GM04503 (cell line): ENCODE measurements at places on chromosomes 6 and 20.

GRCh38 chr20:51064137-51064536 lies 41.2 kb upstream of the KCNG1 start:
- no peak for DNase-seq

GRCh38 chr6:19835605-19836004 lies 1.6 kb upstream of the ID4 start:
- DNase-seq: no peak

- no peak for DNase-seq
Observed at GRCh38 chr20:49320460-49320859, 42.6 kb upstream of the ZNFX1 start.

DNA sequence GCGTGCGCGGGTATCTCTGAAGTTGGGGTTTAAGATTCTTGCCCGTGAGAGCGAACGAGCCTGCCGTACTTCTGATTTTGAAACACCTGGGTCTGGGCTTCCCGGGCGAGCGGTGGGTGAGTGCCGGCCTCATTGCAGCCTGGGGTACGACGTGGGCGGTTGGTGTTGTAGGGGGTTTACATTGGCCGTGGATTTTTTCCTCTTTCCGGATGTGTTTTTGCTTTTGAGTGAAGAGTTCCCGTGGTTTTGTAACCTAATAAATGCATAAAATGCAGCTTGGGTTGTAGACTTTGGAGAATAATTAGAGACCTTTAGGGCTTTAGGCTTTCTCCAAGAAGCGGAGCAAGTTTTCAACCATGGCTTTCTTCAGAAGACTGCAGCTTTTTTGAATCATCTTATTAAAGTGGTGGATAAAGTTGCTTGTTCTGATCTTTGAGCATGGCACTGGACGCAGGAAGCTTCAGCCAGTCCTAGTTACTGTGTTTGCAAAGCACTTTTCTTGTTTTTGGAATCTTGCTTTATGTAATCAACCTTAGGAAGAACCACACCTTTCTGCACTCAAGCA lies 314 bp downstream of the FARS2 start:
- DNase-seq: no peak

- no peak for DNase-seq
Observed at GRCh38 chr6:165770397-165771082, 107.5 kb upstream of the PDE10A start.

GRCh38 chr20:25032478-25033264 lies 25.3 kb downstream of the ACSS1 start:
- no peak for DNase-seq

- no peak for DNase-seq
Observed at GRCh38 chr20:18796282-18796833, 17.2 kb upstream of the SCP2D1 start.

DNA sequence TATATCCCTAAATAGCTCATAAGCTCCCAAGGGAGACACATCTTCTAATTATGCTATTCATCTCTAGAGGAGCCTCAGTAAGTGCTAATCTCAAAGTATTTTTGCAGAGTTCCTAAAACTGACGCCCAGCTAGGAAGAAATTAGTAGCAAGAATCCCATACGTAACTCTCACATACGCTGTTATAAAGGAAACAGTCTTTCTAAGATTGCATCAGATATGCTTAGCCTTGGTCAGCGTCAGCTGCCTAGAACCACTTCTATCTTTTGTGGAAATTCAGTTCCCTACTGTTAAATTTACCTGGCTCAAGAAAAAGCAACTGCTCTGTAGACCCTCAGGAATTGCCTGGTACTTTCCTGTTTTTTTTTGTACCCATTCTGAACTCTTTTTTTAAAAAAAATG lies 13.6 kb downstream of the RIPOR2 start:
- DNase-seq: no peak

GRCh38 chr6:37488476-37488875 lies 11.2 kb downstream of the CCDC167 start:
- DNase-seq: no peak

DNA sequence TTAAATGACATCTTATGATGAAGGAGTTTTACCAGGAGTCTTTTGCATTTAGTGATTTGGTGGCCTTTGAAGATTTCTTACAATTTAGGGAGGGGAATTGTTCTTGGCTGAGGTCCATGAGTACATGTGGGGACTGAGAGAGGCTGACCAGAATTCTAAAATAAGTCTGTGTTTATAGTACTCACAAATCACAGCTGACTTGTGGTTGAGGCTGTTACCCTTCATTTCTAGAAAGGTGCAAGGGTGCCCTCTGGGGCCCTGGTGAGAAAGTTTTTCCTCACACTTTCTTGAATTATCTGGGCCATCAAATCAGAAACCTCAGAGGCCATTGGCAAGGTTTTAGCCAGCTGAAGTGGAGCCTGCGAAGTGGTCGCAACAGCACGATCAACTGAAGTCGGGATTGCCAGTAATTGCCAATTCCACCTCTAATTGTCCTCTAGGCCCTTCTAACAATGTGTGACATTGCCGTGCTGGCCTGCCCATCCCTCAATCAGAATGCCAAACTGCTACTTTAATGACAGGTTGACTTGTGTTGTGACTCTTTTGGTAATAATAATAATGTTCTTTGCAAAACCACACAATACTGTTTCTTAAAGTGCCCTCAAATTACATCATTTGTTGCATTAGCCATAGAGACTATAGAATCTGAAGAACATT lies 221.6 kb downstream of the OGFRL1 start:
- DNase-seq: no peak

DNA sequence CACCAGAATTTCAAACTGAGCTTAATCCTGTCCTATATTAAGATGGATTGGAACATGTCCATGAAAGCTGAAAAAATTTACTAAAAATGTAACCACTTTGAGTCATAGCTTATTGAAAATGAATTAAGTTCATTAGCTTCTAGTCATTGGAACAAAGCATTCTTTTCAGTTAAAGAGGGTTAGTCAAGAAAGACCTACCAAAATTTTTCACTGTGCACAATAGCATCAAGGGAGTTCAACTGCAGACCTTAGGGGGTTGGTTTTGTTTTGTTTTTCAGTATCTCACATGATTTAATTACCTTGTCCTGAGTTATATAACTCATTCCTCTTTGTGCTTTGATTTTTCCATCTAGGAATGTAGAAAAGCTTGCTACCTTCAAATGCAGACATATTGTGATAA lies 2.8 kb downstream of the SLC2A12 start:
- DNase-seq: no peak

DNA sequence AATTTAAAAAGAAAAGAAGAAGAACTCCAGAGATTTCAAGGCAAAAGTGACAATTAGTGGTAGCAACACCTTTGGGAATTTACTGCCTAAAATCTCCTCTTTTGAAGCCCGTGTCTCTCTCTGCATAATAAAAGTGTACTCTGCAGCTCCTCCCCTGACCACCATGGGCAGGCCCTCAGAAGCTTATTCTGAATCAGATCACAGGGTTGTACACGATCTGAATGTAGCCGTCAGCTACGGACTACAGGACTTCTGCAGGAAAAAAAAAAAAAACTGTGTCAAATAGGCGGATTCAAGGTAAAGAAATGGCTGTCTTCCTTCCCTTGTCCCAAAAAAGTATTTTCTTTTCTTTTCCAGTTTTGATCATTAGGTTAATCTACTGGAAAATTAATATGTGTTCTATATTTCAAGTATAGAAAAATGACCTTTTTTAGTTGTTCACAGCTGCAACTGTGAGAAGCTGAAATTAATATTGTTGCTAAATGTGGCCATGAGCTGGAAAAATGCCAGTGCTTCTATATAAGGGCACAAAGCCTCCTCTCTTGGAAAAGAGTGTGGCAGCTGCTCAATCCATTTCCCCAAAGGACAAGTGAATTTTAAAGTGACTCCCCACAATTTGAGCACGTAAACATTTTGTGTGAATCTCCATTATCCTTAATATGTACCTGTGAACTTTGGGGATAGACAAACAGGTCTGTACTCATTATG lies 397.4 kb downstream of the C6orf118 start:
- no peak for DNase-seq

DNA sequence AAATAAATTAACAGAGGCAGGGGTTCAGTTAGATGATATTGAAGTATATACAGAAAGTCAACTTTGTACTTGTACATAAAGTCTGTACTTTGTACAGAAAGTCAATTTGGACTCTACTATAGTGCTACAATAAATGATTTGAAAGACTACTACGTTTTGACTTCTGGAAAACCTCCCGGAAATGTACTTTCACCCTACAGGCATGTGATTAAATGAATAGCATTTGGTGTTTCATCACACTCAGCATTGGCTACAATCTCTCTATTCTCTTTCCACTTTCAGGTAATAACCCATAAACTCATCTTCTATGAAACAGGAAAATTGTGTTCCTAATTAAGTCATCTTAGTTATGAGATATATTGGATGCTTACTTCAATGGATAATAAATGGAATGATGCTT lies 25.6 kb upstream of the MC3R start:
- no peak for DNase-seq

- DNase-seq: no peak
Observed at GRCh38 chr20:50054626-50055511, 58.1 kb downstream of the UBE2V1 start.

DNA sequence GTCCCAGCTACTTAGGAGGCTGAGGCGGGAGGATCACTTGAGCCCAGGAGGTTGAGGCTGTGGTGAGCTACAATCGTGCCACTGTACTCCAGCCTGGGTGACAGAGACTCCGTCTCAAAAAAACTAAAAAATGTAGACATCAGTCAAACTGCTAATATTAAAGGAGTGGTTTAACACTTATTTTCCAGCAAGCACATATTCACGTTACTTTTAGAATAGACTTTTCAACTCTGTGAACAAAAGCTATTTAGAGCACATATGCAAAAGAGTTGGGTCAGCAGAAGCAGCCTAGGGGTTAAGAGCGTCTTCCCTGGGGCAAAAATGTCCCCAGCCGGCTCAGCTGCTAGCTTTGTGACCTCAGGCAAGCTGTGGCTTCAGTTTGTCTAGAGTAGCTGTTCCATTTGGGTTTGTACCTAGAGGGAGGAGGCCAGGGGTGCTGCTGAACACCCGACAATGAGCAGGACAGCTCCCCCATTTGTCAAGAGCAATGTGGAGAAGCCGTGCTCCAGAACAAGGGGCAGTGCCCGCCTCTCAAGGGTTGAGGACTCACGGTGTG lies 62.5 kb upstream of the PTGIS start:
- DNase-seq: no peak

GRCh38 chr6:3751730-3752530 lies 417 bp upstream of the PXDC1 start:
- peak; percentile 68 for DNase-seq

- DNase-seq: no peak
Observed at GRCh38 chr20:61887596-61888093, 178.0 kb downstream of the TAF4 start.

- no peak for DNase-seq
Observed at GRCh38 chr6:112194511-112194910, 59.9 kb downstream of the LAMA4 start.

DNA sequence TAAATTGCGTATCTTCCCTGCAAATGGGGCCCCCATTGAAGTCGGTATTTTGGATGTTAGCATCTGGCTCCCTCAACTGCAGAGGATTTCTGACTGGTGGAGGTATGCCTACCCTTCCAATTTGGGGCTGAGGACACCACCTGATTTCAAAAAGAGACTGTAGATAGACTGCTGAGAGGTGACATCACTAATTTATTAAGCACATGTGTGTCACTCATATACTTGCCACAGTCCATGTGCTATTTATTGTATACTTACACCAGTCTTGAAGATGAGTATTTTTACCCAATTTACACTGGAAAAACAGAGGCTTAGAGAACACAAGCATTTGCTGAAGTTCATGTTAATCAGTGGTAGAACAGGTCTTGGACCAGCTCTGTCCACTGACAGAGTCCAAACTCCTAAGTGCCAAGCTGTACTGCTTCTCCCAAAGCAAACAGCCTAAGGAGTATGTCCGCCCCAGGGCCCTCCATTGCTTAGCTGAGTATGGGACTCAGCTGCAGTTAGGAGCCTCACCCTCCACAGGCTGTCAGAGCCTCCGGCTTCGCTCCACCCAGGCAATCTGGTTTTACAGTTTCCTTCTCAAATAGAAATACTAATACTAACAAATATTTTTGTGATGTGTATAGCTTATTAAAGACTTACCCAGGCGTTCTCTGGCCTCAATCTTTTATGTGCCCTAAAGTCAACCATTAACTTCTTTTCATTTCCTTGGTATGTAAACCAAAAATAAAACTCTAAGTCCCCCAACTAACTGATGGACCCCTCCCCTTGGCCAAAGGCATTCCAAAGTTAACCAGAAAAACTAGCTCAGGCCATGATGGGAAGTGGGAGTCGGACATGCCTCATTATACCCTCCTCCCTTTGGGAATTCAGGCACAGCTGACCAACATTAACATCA lies 17.5 kb downstream of the RIN2 start:
- DNase-seq: no peak
